ENCODE measurements at places on chromosomes 12 and 14. TPM values are rescaled to one million over a fixed set of nuclear protein-coding genes. Genes with fewer than 3 reads are reported as not detected.
A peak's percentile ranks its signal among the peaks of the same experiment; 100 is the strongest.

- DNase-seq, result peak; percentile 97
Measured at GRCh38 chr12:62785941-62786559, 148.9 kb downstream of the PPM1H start.

GRCh38 chr14:99758121-99758821, 34.9 kb upstream of the EML1 start:
- DNase-seq, result peak; percentile 84

DNA sequence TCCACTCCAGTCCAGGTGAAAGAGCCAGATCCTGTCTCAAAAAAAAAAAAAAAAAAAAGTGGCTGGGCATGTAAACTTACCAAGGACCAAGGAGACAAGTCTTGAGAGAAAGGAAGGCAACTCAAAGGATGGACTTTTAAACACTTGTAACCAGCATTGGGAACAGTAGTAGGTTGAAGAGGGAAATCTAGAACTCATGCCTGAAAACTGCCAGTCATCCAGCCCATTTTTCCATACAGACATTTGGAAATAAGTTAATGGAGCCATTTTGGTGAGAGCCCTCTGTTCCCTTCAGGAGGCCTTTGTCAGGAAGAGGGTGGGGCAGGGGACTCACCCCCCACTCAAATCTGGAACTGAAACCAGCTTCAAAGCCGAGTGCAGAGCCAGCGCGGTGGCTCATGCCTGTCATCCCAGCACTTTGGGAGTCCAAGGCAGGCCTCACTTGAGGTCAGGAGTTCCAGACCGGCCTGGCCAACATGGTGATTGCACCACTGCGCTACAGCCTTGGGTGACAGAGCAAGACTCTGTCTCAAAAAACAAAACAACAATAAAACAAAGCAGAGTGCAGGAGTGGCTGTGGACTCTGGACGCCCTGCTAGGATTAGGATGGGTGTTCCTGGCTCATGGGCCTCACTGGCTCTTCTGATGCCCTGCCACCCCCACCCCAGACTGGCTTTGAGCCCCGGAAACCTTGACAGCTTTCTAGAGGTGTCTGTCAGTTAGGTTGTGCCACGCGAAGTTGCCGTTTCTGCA, 1.6 kb upstream of the MLXIP start:
- no peak for DNase-seq

DNA sequence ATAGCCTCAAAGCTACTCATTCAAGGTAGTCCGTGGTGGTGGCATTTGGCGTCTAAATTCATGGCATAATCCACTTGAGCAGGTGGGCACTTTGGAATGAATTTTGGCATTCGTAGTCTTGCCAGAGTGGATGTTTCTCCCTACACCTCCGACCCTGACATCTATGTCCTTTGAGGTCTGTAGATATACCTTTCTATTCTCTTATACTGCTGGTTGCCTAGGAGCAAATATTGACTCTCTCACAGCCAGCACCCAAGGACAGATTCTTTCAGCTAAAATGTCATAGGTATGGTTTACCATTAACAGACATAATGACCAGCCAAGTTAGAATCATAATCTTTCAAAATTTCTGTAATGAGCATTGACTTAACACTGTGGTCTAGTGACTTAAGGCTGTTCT, 47.4 kb upstream of the FLRT2 start:
- no peak for DNase-seq

- DNase-seq, result no peak
Measured at GRCh38 chr14:76077340-76077739, 74.4 kb upstream of the GPATCH2L start.

- no peak for DNase-seq
Measured at GRCh38 chr12:109760930-109761921, 47.6 kb downstream of the FAM222A start.

- DNase-seq, result no peak
Measured at GRCh38 chr14:81710232-81710845, 176.7 kb upstream of the SEL1L start.

DNA sequence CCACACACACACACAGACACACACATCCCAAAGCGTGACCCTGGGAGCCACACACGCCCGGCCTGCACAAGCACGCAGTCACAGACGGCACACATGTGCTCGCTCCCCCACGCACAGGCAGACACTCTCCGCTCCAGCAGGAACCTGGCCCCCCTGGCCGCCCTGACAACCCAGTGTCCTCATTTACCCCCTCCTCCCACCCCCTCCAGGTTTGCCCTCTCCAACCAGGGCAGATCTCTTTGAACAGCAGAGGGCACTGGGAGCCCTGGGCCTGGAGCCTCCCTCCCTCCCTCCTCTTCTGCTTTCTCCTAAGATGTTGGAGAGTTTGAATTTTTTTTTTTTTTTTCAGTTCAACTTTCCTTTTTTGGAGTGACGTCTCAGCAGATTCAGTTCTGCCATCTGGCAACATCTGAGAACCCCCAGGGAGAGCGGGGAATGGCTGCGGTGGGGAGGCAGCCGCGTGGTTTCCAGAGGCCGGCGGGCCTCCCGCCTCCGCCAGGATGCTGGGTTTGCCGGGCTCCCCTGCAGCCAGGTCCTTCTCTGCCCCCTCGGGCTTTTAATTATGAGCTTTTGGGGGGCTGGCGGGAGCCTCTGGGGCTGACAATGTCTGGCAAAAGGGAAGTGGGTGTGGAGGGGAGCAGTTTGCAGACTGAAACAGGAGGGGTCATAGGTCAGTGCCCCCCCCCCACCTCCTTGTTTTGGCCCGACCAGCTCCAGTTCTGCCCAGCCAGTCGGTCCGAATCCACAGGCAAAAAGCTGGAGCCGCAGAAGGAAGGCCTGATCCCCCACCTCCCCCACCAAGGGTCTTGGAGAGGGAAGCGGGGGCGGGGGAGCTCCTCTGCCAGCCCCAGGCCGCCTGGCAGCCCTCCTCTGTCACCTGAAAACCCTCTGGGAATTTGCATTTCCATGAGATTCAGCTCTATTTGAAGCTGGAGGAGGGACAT, 1.3 kb upstream of the NCOR2 start:
- DNase-seq, result no peak

Gene TPI1
- 643 TPM for total RNA-seq

Gene DDIT3
- total RNA-seq, result 13.7 TPM

Gene SMOC1
- total RNA-seq, result 0.78 TPM

Measured in endothelial cell of umbilical vein (primary cell).